ENCODE measurements at places on chromosomes 11 and 22. TPM values are rescaled to one million over a fixed set of nuclear protein-coding genes. Genes with fewer than 3 reads are reported as not detected.

GRCh38 chr11:76209973-76210930, 4.0 kb upstream of the WNT11 start:
- peak; percentile 91 for DNase-seq

The PRG3 gene
- total RNA-seq, result not detected

GRCh38 chr11:99327527-99327926, 306.8 kb downstream of the CNTN5 start:
- DNase-seq, result no peak

- no peak for DNase-seq
Observed at GRCh38 chr11:82830746-82831145, 69.5 kb downstream of the PRCP start.

DNA sequence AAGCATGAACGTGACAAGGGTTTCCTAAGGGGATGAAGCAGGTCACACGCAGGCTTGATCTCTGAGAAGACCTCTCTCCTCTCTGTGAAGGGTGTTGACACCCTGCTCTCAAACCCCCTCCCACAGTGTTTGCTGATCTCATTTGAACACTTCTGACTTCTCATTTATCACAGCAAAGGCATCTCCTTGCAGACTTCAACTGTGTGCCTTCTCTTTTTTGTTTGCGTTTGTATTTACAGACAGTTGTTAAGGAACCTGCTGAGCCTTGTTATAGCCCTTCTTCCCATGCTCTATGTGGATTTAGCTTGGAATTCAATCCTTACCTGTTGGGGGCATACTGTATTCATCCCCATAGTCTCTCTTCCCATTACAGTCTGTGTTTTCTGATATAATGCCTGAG, 206.5 kb downstream of the NELL1 start:
- no peak for DNase-seq

DNA sequence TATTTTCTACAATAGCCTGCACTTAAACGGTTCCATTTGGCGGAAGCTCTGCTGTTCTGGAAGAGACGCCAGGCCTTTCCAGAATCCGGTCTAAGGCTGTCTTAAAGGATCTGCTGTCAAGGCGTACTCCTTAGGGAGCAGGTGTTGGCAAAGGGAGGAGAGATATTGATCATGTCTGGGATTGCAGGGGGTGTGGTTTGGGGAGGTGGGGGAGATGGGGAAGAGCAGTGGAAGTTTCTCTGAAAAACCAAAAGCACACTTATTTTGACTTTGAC, 22.5 kb upstream of the WNT11 start:
- no peak for DNase-seq

- no peak for DNase-seq
Observed at GRCh38 chr11:126160345-126161022, 51.0 kb downstream of the RPUSD4 start.

DNA sequence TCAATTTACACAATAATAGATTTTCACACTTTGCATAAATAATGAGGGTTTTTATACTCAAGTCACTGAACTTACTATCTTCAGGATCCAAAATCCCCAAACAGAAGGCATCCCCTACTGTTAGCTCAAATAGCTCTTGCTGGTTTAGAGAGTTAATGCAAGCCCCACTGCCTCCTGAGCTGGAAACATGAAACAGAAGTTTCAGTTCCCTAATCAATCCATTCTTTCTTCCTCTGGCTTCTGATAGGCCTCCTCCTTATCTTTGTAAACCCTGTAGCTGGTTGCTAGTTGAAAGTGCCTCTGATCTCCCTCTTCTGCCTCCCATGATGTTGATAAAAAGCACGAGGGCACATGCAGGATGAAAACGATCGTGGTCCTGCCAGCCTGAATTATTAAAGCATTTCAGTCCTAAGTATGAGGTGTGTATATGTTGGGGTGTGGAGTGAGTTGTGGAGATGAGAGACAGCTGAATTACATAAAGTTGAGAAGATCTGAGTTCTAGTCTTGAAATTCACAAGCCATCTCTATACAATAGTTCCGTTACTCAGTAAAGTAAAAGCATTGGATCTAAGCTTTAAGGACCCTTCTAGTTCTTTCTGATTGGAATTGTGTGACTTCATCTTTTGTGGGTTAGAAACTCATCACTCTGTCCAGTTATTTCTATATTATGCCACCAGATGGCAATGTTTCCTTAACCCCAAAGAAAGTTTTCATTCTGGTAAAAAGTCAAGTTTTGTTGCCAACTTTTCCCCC, 35.0 kb upstream of the EHF start:
- DNase-seq, result peak; percentile 82

- DNase-seq, result no peak
Observed at GRCh38 chr22:46789992-46790391, 27.5 kb downstream of the TBC1D22A start.

Data from left lung (tissue), 14 donors.